ENCODE measurements at places on chromosomes 11 and 22.

DNA sequence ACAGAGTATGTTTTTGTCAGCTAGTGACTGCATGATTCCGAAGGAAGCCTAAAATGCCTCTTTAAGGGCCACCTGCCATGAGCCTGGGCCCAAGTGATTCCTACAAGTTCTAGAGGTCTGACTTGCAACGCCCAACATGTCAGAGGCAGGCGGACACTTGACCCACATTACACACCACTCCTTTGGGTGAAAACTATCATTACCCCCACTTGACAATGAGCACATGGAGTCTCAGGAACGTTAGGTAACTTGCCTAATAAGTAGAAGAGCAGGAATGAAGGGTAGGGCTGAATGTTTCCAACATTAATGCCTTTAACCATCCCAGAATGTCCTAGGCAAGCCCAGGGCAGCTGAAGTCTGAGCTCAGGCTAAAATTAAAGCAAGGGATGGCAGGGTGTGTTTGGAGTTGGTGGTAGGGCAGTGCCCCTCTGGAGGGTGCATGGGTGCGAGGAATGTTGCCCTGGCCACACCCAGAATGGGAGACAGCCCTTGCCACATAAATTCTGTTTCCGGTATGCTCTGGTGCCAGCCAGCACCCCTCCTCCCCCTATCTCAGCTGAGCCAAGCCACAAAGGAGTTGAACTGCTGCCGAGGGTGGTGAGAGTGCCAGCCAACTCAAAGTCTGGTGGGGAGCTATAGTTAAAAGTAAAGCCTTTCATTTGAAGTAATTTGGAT lies 2.5 kb downstream of the PLAAT2 start:
- DNase-seq, result no peak

DNA sequence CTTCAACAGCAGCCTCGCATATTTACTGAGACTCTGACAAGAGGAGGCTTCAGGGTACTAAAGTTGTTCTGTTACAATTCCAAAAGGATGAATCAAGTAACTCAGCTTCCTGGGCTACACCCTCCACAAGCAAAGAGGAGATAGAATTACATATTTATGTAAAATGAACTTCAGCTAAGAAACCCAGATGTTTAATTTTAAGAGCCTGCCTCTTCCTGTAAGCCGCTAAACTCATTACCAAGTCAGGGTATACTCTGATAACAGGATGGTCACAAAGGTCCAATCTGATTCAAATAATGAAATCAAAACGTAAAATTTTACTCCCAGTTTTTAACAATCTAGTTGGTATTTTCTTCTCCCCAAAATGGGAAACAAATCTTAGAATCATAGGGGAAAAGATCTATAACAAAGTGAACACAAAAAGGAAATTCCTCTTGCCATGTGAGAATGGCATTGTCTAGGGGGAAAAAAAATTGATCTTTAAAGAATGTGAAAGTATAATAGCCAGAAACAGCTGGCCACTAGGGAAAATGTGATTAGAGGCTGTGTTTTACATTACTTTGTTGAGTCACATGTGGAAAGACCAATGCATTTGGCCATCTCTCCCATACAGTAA lies 30.9 kb downstream of the CHEK2 start:
- DNase-seq, result no peak

GRCh38 chr11:71355281-71355680 lies 92.9 kb downstream of the DHCR7 start:
- DNase-seq, result no peak

GRCh38 chr11:32348502-32348901 lies 86.8 kb downstream of the WT1 start:
- DNase-seq, result no peak

- DNase-seq, result no peak
Measured at GRCh38 chr11:58771458-58771855, 39.7 kb upstream of the GLYAT start.
